ENCODE measurements at places on chromosomes 11 and 22.

- no peak for DNase-seq
These were observed 35.7 kb upstream of the SUSD2 start for GRCh38 chr22:24145446-24146193.

- DNase-seq, result no peak
These were observed 8.5 kb downstream of the TFIP11 start for GRCh38 chr22:26503758-26504157.

DNA sequence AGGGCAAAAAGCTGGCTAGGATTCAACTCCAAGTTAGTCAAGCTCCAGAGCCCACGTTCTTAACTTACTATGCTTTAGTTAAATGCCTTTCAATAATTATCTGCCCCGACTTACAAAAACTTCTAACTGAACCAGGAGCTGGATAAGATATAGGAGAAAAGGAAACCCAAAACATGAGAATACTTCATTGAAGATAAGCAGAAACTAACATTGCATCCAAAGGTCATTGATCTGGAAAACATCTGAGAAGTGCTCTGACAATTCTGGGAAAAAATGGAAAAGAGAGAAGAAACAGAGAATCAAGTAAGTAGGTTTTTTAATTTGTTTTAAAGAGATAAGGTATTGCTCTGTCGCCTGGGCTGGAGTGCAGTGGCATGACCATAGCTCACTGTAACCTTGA is 27.2 kb downstream of the ACAT1 start:
- no peak for DNase-seq

GRCh38 chr11:118046051-118046963 is 30.6 kb upstream of the TMPRSS4 start:
- no peak for DNase-seq

DNA sequence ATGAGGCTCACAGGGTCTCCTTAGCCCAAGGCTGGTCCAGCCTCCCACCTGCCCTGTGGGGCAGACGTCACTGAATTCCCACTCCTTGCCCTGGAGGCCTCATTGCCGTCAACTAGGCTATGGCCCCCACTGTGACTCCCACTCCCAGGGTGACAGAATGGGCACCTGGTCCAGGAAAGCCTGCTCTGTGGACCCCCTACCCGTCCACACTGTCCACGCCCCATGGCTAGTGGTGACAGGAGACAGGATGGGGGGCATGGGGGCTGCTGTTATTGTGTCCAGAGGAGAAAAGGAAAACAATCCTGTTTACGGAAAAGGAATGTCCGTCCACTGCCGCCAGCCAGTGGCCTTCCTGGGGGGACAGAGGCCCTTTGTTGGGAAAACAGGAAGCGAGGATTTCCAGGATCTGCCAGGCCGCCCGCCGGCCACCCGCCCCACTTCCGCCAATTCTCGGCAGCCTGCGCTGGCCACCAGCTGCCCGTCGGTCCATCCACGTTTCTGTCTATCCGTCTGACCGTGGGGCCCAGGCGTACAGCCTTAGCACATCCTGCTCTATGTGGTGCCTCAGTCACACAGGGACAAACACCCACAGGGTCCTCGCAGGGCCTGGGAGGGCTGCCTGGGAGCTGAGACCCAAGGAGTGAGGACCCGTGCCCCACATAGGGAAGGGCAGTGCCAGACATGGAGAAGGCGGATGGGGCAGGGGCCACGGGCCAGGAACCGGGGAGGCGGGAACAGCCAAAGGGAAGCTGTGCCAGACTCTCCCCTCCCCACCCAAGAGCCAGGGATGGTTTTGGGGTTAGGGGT is 19.5 kb downstream of the CRELD2 start:
- no peak for DNase-seq

- no peak for DNase-seq
These were observed 14.6 kb upstream of the SERGEF start for GRCh38 chr11:18027475-18027874.

DNA sequence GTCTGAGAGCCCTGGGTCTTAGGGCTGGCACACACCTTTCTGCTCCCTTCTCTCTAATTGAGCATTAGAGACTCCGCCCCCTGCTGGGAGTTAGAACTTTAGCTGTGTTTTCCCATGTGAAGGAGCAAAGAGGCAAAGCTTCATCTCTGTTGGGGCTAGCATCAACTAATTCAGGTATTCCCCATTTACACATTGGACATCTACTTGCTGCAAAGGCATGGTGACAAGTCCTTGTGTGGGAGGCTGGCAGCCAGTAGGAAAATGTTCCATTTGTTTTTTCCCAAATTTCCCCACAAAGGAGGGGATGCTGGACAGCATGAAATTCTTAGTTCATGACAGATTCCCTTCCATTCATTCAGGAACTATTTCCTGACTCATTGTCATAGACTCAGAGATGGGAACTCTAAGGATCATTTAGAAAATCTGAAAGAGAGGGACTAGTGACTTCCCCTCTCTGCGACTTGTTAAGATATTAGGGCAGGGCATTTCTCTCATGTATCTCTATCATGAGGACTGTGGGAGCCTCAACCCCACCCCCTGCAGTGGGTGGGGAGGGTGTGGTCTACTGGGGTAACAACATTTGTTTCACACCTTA is 3.6 kb downstream of the CD44 start:
- no peak for DNase-seq

GRCh38 chr11:38648604-38649003 is 2050.6 kb upstream of the RAG2 start:
- no peak for DNase-seq

GRCh38 chr22:16601437-16602223 is 9.0 kb upstream of the CCT8L2 start:
- peak; percentile 16 for DNase-seq

DNA sequence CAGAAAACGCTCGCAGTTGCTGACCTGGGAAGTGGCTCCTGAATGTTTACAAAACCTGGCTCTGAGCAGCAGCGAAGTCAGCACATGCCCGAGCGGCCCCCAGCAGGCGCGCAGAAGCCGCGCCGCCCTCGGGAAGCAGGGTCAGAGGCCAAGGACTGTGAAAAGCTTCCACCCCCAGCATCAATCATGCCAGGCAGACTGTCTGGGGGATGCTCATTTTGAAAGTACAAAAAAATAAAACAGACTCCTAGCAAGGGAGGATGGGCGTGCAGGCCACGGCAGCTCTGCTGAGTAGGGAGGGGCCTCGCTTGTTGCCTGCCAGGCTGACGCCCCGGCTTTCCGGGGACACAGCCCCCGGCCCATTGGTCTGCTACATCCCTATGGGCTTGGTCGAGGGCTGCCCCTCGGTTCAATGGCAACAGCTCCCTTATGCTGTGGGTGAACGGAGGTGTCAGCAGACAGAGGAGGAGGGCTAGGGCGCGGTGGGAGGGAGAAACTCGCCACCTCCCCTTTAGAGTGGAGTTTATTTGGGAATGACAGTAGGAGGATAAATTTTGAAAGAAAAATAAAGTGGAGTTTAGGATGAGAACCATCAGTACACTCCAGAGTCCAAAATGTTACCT is 37.7 kb upstream of the GNB1L start:
- DNase-seq, result peak; percentile 34

- DNase-seq, result no peak
These were observed 10.4 kb upstream of the CELSR1 start for GRCh38 chr22:46547883-46548244.

DNA sequence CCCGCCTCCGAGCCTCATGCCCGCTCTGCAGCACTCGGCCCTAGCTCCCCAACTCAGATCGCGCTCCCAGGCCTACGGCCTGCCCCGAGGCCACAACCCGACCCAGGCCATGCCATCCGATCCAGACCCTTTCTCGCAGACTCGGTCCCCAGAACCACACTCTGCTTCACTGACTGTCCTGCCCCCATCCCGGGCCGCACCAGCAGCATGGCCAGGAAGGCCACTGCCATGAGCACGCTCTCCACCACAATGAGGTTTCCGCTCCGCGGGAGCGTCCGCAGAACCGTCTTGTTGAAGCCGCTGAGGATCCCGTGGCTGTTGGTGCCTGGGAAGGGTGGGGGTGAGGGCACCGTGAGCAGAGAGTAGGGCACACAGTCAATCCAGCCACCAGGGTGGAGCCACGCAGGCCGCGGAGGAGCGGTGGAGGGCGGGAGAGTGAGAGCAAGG is 6.4 kb downstream of the UNC93B1 start:
- peak; percentile 47 for DNase-seq

- peak; percentile 11 for DNase-seq
These were observed 434.3 kb downstream of the RAB38 start for GRCh38 chr11:87740968-87741367.

DNA sequence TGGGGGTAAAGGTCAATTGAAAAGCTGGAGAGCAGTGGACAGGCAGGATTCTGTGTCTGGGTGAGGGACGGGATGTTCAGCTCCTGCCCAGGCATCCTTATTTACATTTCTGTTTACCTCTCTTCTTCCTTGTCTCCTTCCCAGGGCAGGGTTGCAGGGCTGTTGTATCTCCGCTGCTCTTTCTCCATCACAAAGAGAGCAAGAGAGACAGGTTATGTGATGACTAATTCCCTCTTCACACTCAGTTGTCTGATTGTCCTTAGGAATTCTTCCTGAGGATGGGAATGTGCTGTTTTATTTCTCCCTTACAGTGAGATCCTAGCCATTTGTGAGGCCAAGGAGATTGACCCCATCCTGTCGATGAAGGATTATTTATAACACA is 104.9 kb downstream of the VPREB1 start:
- DNase-seq, result no peak

DNA sequence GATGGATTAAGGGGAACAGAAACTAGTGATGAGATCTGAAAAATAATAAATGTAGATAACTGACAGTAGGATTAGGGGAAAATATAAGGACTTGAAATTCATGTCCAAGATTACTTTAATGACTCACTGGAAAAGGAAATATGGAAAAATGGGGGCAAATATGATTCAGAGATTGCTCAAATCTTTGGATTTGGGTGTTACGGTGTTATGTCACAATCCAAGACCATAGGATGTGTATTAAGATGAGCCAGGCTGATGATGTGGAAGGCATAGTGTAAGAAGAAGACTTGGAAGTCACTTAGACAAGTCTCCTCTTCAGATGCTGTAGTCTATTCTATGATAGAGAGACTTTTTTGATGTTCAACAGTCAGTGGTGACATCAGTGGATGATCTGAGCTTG is 323.7 kb downstream of the LUZP2 start:
- DNase-seq, result no peak

- no peak for DNase-seq
These were observed 5.8 kb upstream of the KDM2A start for GRCh38 chr11:67113231-67113721.

GRCh38 chr22:50010676-50011446 is 1.7 kb downstream of the IL17REL start:
- DNase-seq, result no peak

- DNase-seq, result peak; percentile 59
These were observed 1.6 kb upstream of the BCR start for GRCh38 chr22:23178512-23179254.

GRCh38 chr11:101456812-101457211 is 127.0 kb downstream of the TRPC6 start:
- peak; percentile 24 for DNase-seq

DNA sequence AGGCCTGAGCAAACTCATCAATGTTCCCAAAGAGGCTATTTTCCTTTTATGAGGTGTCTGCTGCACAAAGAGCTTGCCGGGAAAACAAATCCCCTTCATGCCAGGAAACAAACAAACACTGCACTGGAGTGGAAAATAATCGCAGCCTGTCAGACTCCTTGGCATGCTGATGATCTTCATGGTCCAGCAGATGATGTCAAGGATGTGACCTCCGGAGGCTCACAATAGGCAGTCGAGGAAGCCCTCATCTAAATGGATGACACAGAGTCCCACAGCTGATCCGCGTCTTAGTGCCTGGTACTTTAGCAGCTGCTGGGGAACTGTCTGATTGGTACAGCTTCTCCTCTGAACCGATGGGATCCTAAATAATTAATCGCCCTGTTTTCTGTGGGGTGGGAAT is 187.6 kb downstream of the TENM4 start:
- DNase-seq, result no peak

- DNase-seq, result no peak
These were observed 163.2 kb downstream of the FEZ1 start for GRCh38 chr11:125332821-125333220.

DNA sequence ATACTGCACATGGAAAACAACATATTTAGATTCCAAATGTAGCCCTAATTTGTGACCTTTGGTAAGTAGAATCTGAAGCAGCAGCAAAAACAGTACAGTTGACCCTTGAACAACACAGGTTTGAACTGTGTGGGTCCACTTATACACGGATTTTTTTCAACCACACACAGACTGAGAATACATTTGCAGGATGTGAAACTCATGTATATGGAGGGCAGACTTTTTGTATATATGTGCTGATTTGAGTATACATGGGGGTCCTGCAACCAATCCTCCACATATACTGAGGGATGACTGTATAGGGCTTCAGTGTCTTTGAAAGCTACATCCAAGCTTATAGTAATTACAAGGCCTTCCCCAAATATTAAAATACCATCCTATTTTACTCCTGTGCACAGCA is 120.5 kb downstream of the MPPED2 start:
- DNase-seq, result no peak

DNA sequence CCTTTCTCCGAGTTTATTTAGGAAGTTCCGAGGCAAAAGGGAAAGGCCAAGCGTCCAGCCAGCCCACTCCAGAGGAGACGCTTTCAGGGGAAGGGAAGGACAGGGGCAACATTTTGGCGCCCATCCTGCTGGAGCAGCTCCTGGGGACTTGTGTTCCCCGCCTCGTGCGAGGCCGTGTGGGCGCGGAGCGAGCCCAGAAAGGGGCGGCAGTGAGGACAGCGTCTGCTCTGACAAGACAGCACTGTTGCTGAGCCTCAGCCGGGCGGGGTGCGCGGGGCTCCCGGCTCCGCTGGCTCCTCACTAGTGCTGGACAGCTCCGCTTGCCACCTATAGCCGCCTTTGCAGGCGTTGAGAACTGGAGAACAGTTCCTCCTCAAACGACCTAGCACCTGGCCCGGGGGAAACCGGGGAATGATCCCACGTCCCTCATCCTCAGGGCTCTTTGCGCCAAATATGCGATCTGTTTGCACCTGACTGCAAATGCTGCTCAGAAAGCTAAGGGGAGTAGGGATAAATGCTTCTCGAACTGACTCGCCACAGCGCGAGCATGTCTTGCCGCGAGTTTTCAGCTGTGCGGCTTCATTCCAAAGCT is 722 bp upstream of the GUCY1A2 start:
- DNase-seq, result peak; percentile 87

- DNase-seq, result no peak
These were observed 27.9 kb downstream of the PPFIA1 start for GRCh38 chr11:70298243-70298915.

GRCh38 chr11:10261821-10262220 is 32.2 kb downstream of the SBF2 start:
- DNase-seq, result no peak

GRCh38 chr11:72001285-72001684 is 2.6 kb downstream of the IL18BP start:
- no peak for DNase-seq

GRCh38 chr22:27573280-27574001 is 228.1 kb downstream of the MN1 start:
- peak; percentile 42 for DNase-seq

Measured in small intestine (tissue), 16 donors.